ENCODE measurements at places on chromosomes 13 and 19.
A peak's percentile ranks its signal among the peaks of the same experiment; 100 is the strongest.

- DNase-seq = no peak
Measured at GRCh38 chr13:50842990-50843256, 569 bp downstream of the DLEU7 start.

DNA sequence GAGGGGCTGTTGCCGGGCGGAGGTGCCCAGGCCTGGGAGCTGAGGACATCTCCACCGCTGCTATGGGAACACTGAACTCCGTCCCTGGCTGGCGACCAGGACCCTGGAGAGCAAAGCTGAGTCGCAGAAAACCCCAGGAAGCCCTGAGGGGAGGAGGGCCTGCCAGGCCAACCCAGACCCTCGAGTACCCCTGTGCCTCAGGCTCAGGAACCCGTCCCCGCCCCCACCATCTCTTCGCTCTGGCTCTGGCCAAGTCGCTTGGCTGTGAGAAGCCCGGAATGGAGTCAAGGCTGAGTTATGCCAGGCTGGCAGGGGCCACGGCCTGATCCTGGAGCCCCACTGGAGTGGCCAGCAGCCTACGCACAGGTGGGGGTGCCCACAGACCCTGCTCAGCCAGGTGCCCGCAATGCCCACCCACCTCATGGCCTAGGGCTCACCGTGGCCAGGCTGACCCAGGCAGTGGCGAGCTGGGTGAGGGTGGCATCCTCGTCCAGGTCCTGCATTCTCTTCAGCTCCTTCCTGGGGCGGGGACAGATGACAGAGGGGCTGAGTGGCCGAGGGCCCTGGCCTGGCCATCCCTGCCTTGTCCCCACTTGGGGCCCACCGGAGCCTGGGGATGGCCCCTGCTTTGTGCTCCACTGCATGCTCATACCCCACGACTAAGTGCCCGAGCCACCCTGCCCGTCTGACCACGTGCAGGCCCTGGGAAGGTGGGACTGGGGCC is 8.5 kb upstream of the CERS1 start:
- DNase-seq = no peak

DNA sequence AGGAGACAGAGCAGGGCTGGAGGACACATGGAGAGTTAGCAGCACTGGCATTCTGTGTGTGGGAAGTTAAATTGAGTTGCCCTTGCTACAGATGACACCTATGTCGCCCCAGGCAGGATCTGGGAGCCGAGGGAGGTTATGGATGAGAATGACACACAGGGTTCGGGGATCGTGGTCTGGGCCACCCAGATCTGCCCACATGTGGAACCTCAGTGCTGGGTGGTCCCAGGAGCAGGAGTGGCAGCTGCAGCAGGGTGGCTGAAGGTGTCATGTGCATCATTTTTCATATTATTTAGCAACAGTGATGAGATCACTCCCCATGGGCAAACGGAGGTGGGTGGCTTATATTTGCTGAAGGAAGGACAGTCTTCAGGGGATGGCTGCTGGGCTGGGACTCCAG is 3.2 kb downstream of the IL17D start:
- no peak for DNase-seq

GRCh38 chr13:65866138-65866537 is 1364.0 kb downstream of the PCDH9 start:
- no peak for DNase-seq

GRCh38 chr19:5074407-5074806 is 105.5 kb downstream of the KDM4B start:
- peak; percentile 74 for DNase-seq

DNA sequence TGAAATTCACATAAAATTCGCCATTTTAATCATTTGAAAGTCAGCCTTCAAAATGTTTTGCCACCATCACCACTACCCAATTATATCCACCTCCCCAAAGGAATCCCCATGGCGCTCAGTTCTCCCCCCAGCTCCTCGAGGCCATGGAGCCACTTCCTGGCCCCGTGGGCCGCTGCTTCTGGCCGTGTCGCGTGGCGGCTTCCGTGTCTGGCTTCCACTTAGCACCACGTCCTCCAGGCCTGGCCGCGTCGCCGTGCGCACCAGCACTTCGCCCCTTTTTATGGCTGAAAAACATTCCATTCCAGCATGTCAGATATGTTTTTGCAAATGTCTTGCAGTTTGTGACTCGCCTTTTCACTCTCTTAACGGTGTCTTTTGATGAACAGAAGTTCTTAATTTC is 46.7 kb upstream of the DCUN1D2 start:
- no peak for DNase-seq

DNA sequence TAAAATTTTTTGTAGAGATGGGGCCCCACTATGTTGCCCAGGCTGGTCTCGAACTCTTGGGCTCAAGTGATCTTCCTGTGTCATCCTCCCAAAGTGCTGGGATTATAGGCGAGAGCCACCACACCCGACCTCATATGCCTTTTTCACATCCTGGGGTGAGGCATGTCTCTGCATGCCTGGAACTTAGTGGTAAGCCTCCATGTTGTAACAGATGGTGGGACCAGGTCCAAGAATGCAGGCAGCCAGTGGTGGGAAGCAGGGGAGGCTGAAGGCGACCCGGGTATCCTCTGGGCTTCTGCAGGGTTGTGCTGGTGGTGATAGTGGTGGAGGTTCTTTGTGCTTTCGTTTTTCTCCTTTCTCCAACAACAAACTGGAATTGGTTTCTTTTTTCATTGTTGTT is 30.1 kb upstream of the CCDC124 start:
- no peak for DNase-seq

DNA sequence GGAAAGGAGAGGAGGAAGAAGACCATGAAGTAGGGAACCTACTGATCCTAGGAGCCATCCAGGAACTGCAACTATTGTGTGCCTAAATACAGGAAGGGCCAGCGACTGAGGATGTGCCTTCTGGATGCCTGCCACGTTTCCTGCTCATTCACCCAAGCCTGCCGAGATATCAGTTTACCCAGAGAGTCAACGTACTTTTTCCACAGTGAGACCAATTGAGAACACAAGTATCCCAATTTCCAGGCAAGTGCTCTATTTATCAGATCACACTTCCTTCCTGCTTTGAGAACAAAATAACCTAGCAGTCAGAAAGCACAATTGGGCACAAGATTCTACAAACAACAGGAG is 122.4 kb downstream of the AKAP11 start:
- DNase-seq = no peak

- DNase-seq = no peak
Measured at GRCh38 chr13:40508767-40509342, 157.6 kb downstream of the FOXO1 start.

DNA sequence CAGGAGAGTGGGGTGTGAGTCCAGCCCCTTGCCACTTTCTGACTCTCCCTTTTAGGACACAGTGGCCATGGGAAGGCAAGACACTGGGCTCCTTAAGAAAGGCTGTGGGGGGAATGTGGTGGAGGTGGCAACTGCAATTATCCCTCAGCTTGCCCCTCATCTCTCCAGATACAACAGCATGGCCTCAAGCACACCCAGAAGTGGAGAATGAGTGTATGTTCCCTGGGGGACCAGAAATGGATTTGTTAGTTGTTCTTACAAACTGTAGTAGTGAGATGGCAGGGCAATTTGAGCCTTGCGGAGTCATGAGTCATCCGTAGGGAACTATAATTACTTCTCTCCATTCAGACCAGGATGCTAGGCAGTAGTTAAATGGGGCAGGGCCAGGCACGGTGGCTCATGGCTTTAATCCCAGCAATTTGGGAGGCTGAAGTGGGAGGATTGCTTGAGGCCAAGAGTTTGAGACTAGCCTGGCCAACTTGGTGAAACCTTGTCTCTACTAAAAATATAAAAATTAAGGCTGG is 25.6 kb upstream of the CXCL17 start:
- no peak for DNase-seq

GRCh38 chr13:110617321-110618072 is 2.2 kb downstream of the NAXD start:
- DNase-seq = no peak

DNA sequence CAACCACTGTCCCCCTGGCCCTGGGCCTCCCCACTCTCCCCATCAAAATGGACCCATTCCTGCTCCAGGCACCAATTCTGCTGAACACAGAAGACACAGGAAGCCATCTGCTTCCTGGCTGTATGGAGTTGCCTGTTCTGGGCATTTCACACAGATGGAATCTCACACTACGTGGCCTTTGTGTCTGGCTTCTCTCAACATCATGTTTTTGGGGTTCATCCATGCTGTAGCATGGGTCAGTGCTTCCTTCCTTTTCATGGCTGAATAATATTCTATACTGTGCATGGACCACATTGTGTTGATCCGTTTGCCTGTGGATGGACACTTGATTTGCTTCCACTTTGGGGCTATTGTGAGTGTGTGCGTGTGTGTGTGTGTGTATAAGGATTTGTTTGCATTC is 15.0 kb upstream of the KLF2 start:
- DNase-seq = peak; percentile 38

DNA sequence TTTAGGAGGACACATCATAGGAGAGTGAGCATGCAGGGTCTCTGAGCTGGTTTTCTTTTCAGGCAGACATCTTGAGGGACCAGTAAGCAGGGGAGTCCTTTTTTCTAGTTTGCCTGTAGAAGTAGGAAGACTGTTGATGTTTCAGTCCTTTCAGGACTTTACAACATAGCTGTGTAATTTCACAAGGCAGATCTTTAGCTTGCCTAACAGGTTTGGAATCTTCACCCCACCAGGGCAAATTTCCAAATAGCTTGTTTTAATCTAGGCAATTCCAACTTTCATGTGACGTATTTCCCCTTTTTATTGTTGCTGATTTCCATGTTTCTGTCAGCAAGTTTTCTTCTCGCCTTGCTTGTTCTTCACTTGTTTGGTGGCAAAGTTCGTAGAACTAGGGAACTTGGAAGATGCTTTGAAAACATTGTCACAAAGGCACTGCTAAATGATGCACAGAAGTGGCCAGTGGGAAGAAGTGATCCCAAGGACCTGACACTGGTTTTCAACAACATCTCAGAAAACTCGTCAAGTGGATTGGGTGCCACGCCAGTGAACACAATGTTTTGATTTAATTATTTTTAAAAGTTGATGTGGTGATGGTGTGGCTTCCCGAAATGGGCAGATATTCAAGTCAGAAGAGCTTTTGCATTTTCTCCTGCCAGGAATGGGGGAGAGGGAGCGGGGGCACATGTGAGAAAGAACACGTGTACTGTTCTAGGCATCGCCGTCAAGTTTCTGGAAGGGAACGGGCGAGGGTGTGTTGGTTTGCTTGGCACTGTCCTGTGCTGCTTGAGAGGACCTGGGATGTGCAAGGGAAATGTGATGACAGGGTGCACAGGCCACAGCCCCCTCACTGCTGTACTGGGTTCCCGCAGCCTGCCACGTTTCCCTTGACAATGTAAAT is 418.6 kb downstream of the OXGR1 start:
- no peak for DNase-seq

DNA sequence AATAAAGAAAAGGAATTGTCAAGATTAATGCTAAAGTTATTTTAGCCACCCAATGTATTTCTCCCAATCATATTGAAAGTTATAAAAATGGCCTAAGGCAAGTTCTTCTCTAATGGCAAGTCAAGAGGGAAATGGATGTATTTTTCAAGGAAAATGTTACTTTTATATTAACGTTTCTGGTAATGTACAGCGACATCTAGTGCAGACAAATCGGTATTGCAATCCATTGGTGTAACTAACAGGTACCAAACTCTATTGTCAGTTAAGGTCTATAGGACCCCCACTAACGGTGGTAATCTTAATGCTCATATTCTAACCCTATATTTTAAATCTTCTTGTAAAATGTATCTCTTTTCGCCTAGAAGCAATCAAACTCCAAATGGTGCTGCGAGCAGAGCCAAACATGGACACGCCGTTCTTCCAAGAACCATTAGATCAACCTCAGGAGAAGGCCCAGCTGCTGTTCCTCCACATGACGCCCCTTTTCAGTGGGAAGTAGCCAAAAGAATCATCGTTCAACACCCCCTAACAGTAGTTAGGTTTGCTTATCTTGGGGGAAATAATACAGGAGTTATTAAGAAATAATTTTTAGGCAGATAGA is 98.5 kb upstream of the PABPC3 start:
- DNase-seq = peak; percentile 35

GRCh38 chr13:20494656-20495055 is 31.0 kb downstream of the CRYL1 start:
- no peak for DNase-seq

DNA sequence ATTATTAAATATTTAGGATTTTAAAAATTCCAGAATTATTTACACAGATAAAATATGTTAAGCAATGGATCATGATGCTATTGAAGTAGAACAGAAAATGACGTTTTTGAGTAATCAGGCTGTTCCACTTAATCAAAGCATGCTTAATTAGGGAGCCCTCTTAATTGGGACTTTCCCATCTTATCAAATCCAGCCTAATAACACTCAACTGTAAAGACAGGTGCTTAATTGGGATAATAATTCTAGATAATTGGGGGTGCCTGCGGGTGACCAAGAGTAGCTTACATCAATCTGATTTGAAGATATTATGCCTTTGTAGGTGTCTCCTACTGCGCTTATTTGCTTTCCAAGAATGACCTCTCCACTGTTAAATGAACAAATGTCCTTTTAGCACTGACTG is 742.2 kb upstream of the SLITRK6 start:
- no peak for DNase-seq

GRCh38 chr19:38224014-38224862 is at the start of gene DPF1:
Gene DPF1 (minus strand): TSS chr19:38224222. CDS start chr19:38224142, 80 bp downstream.
- DNase-seq = peak; percentile 72

DNA sequence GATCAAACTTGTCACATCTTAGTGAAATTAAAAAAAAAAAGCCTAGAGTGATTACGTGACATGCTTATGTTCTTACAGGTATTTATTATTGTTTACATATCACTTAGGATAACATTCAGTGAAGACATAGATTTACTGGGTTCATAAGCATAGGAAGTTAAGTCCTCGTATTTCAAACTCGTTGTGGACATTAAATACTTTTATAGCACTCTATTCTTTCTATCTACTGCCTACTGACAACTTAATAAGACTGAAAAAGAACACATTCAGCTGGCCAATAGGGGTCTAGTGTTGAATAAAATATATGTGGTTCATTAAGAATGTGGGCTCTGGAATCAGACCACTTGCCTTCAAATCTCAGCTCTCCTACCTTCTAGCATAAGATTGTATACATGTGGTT is 1927.4 kb downstream of the PCDH9 start:
- DNase-seq = no peak

DNA sequence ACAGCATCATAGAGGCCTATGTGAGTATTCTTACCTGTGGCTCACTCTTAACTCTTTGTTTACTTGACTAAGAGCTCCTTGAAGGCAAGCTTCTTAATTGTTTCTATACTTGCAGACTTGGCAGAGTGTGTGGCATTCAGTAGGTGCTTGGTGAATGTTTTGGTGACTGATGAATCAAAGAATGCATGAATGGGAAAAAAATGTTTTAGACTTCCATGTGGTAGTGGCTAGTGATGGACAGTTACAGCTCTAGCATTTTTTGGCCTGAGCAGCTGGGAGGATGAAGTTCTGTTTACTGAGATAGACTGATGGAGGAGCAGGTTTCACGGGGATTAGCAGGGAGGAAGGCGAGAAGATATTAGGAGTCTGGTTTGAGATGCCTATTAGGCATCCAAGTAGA is 13.6 kb downstream of the HAS1 start:
- no peak for DNase-seq

- DNase-seq = peak; percentile 61
Measured at GRCh38 chr19:32976223-32976805, 4.3 kb downstream of the FAAP24 start.

DNA sequence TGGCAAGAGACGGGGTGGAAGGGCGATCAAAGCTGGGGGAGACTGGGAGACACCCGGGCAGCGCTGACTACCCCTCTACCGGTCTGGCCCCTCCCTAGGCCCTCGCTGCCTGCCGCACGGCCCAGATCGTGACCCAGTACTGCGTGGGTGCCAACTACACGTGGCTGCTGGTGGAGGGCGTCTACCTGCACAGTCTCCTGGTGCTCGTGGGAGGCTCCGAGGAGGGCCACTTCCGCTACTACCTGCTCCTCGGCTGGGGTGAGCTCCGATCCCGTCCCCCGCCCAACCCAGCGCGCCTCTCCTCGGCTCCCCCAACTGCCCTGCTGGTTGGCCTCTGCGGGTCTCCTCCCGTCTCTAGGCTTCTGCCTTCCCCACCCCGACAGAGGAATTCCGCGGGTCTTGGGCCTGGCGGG is 8.8 kb downstream of the GIPR start:
- DNase-seq = no peak

Data from Kasumi-1 (cell line).